ENCODE measurements at places on chromosomes 1 and 21.

GRCh38 chr1:119045096-119045746 is 57.1 kb upstream of the TBX15 start:
- DNase-seq = no peak

DNA sequence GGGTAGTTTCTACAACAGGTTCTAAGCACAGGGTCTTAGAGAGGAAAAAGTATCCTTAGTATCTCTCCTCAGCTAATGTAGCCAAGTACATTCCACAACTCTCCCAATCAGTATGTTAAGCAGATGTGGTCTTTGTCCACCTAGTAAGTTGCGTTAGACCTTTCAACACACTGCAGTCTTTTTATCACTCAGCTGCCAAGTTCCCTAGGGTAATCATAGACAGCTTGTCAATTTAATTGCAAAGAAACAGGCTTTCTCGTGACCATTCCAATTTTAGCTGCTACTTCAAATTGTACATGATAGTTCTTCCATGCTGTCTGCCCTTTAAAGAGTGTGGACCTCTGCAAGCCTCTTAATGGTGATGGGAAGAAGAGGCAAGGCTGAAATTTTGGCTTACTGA is 211.8 kb upstream of the PKN2 start:
- no peak for DNase-seq

DNA sequence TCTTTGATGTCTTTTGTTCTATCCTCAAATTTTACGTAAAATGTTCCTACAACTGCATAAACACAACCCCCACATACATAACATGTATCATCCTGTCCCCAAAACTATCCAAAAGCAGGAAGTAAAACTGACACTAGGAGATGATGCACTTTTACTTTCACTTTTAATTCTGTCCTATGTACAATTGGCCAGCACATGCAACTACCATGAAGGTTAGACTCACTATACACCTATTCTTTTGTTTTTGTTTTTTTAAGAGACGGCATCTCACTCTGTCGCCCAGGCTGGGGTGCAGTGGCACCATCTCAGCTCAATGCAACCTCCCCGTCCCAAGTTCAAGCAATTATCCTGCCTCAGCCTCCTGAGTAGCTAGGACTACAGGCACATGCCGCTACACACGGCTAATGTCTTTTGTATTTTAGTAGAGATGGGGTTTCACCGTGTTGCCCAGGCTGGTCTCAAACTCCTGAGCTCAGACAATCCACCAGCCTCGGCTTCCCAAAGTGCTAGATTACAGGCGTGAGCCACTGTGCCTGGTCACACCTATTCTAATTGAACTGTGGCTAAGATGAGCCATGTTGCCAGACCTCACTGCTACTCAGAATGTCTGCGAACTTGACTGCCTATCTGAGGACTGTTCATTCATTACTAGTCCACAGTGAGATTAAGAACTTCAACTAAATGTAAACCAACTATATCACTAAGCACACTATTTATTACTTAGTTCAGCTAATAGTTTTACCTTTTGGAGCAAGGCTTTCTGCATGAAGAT is 48.0 kb downstream of the TOR3A start:
- DNase-seq = no peak

GRCh38 chr1:65606426-65606825 is 186.0 kb downstream of the LEPR start:
- no peak for DNase-seq

DNA sequence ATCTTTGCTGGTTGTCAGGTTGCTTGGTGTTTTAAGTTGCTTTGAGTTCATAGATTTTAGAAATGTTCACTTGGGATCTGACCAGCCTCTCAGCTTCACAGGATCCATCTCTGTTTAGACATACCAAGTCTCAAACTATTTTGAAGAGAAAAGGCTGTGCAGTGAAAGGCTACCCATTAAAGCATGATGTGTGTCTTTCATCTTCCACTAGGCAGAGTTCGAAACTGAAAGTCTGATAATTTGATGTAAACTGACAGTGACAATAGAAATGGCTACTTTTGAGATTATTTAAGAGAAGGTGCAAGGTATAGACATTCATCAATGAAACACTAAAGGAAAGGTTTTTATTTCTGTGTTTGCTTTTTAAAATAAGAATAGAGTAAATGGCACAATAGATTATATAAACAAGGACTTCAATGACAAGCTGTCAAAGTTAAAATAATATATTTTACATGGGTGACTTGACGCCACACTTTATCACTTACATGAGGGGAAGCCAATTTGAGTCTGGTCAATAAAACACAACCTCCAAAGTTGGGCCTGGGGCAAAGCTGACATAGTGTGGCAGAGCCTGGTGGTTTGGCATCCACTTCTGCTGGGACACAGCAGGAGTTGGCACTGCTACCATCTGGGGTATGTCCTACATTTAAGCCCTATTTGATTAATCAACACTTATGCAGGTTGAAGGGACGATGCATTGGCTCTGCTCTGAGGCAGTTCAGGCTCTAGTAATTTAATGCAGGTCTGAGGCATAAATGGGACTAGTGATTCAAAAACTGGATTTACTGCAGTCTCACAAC is 197.7 kb downstream of the CRB1 start:
- no peak for DNase-seq

- DNase-seq = no peak
Observed at GRCh38 chr21:29466532-29466931, 167.8 kb downstream of the BACH1 start.

GRCh38 chr1:241638909-241639622 is 1.1 kb downstream of the CHML start:
- DNase-seq = no peak

DNA sequence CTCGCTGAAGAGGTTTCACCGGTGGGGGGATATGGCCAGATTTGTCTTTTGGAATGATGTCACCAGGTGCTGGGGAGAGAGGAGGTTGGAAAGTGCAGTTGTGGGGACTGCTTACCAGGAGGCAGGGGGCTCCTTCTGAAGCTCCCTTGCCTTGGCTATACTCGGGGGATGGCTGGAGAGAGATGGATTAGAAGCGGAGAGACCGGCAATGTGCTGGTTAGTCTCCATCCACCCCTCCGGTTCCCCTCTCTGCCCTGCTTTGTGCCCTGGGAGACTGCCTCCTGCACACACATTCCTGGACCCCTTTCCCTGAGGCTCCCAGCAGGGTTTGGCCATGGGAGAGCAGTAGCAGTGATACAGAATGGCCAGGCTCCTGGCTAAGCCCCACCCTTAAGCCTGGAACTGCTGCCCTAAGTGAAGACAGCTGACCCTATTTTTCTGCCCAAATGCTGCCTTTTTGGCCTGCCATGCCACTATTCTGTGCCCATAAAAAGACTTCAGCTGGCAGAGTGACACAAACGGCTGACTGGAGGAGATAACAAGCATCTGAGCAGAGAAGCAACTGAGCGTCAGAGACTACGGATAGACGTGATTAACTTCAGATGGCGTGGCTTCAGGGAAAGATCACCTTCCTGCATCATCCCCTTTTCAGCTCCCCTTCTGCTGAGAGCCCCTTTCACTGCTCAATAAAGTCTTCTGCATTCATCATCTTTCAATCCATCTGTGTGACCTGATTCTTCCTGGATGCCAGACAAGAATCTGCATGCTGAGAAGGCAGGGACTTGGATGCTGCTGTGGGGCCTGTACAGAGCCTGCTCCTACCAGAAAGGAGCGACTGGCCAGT is 14.5 kb upstream of the VPS13D start:
- no peak for DNase-seq

- DNase-seq = no peak
Observed at GRCh38 chr1:33149453-33150190, 32.2 kb downstream of the TRIM62 start.

GRCh38 chr21:45366931-45367401 is 38.0 kb upstream of the COL18A1 start:
- no peak for DNase-seq

DNA sequence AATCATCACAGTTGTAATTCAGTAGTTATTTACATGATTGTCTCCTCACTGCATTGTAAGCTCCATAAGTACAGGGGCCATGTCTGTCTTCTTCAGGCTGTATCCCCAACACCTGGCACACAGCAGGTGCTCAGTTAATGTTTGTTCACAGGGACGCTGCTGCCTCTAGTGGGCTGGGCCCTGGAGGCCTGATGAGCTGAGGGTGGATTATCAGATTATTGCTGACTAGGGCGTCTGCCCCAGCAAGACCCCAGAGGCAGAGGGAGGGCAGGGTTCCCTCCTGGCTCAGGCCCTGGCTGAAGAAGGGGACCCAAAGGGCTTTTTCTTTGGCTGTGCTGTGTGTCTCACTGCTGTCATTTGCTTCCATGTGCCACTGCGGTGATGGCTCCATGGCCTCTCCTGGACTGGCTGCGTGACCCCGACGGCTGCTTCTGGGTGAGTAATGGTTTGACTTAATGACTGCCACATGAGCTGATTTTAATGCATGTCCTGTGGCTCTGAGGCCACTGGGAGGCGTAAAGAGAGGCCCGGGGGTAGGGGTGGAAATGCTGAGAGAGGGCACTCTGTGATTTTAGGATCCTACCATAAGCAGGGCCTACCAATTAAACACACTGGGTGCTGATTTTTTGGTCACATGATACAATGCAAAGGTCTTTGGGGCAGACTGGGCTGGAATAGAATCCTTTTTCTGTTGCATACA is 20.8 kb upstream of the EPB41 start:
- DNase-seq = no peak

DNA sequence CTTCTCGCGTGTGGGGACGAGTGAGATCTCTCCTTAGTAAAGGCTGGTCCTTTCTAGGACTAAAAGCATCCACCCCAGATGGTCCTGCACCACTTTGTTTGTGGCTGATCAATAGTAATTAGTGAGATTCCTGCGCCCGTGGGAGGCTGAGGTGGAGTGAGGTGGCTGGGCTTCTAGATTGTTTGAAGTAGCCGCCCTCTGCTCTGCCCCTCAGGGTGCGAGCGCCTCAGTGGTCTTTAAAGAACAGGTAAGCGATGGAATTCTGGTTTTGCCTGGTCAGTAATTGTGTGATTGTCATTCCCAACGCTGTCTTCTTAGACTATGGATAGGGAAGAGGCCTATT is 20.7 kb downstream of the PEX14 start:
- DNase-seq = no peak

DNA sequence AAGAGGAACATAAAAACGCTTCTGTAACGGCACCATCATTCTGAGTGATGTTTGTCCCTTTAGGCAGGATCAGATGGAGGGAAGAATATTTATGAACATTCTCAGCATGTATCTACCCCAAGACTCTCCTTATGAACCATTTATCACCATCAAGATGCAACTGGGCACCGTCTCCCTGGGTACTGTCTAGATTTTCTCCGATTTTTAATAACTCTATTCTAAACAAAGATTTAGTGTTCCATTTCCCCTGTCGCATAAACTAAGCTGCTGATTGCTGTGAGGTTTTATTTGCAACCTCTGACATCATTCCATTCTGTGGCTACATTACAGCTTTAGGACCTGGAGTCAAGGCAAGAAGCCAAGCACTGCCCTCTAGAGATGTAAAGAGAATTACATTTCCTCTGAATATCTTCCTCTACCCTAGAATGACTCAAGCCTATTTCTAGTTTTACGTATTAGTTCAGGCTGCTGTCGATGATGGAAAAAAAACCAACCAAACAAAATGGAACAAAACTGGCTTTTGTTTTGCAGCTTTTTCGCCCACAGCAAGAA is 130.1 kb upstream of the MAP1LC3C start:
- DNase-seq = no peak

DNA sequence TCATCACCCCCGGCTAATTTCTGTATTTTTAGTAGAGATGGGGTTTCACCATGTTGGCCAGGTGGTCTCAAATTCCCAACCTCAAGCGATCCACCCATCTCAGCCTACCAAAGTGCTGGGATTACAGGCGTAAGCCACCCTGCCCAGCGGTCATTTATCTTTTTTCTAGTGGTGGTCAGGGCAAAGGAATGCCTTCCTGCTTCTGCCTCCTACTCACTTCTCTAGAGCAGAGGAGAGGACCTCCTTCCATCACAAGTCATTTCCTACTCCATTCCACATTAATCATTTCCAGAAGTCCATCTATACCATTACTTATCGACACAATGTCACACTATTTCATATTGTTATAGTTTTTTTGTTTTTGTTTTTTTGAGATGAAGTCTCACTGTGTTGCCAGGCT is 13.3 kb downstream of the FBXO42 start:
- DNase-seq = no peak

DNA sequence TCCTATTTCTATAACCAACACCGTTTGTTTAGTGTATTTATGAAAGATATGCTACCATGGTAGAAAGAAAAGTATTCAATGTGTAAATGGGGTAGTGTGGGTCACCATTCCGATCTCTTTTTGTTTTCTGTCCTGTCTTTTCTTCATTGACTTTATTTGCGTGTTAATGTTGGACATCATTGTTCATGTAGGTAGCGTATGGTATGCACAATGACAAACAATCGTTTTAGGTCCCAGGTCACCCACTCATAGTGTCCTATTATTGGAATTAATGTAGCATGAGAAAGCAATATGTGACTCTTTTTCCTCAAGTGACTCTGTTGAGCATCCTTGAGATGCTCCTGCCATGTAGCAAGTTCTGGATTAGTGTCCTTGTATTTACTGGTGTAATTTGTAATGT is 25.4 kb downstream of the ATP5PO start:
- DNase-seq = no peak

DNA sequence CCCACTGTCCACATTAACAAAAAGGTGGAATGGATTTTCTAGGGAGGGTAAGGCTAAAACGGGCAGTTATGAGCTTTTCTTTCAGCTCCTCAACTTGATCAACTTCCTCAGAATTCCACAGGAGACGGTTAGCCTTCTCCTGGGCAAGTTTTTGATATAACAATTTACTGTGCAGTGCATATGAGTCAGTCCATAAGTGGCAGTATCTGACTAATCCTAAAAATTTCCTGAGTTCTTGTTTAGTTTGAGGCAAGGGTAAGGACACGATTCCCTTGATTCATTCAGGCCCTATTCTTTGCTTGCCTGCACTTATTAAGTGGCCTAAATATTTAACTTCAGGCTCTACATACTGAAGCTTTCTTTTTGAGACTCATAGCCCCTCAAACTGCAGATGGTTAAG is 6.2 kb upstream of the AADACL3 start:
- DNase-seq = no peak

- no peak for DNase-seq
Observed at GRCh38 chr1:68751723-68752122, 254.8 kb upstream of the DEPDC1 start.

- DNase-seq = no peak
Observed at GRCh38 chr1:96945509-96946084, 224.0 kb downstream of the PTBP2 start.

- DNase-seq = no peak
Observed at GRCh38 chr1:62841587-62842169, 57.7 kb downstream of the ATG4C start.

DNA sequence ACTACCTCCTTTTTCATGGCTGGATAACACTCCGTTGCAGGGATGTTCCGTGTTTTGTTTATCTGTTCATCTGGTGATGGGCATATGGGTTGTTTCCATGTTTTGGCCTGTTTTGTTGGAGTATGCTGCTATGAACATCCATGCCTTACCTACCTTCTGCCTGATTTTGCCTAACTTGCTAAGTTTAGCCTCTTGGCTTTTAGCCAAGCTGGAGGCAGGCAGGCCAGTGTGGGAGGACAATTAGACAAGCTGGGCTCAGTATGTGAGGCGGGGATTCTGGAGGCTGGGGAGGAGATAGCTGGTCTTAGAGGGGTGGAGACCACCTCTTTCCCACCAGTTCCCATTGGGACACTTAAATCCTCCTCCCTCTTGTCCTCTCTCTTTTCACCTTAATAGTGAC is 98.4 kb upstream of the WNT4 start:
- no peak for DNase-seq

- DNase-seq = no peak
Observed at GRCh38 chr1:209733409-209734192, 22.3 kb upstream of the TRAF3IP3 start.
